ENCODE measurements at places on chromosomes 7 and 10.

GRCh38 chr7:111785076-111785475, 222.8 kb upstream of the IMMP2L start:
- no peak for DNase-seq

DNA sequence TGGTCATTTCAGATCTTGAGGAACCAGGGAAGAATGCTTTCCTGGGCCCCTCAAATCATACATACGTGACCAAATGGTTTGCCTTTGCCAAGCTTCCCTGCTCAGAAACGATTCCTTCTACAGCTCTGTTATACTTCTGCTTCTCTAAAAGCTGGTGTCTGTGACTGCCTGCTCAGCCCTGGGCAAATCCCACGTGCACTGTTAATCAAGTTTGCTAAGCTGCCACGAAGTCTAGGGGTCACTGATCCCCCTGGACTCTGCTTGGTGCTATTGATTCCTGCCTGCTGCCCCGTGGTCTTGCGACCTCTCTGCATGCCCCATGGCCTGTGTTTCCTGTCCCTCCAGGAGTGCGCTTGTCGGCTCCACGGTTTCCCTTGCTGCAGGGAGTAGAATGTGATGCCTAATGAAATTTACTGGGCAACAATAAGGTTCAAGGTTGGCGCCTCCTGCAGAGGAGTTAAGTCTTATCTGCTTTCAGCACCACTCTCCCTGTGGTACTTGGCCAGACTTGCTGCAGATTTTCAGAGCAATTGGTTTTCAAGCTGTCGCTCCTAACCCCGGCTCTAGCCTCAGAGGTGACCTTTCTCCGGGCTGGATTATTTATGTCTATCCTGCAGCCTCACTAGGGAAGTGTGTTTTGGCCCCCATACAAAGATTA, 201.6 kb upstream of the FZD8 start:
- no peak for DNase-seq

DNA sequence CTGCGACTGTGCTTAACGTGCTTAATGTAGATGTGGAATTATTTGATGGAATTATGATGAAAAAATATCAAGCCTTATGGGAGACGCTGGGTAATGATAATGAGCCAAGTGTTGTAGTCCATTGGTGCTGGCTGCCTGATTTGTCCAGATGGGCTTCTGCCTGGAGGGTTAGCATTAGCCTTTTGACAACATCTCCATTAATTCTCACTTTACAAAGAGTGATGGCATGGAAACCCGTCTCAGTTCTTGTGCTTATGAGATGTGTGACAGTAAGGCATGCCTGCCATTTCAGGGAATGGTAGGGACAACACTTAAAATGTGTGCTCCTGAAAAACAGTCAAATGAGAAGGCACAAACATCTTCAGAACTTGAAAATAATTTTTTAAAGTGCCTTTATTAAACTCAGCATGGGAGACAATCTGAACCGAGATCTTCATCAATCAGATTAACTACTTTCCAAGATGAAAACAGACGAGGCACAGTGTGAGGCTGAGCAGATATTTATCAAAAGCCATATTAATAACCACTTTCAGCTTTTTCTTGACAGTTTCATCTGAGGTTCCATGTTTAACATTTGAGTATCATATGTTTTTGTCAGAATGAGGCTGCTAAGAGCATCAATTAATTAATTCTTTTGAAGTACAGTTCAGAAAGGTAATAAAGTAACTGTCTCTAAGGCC, 473.1 kb downstream of the NXPH1 start:
- DNase-seq = no peak

DNA sequence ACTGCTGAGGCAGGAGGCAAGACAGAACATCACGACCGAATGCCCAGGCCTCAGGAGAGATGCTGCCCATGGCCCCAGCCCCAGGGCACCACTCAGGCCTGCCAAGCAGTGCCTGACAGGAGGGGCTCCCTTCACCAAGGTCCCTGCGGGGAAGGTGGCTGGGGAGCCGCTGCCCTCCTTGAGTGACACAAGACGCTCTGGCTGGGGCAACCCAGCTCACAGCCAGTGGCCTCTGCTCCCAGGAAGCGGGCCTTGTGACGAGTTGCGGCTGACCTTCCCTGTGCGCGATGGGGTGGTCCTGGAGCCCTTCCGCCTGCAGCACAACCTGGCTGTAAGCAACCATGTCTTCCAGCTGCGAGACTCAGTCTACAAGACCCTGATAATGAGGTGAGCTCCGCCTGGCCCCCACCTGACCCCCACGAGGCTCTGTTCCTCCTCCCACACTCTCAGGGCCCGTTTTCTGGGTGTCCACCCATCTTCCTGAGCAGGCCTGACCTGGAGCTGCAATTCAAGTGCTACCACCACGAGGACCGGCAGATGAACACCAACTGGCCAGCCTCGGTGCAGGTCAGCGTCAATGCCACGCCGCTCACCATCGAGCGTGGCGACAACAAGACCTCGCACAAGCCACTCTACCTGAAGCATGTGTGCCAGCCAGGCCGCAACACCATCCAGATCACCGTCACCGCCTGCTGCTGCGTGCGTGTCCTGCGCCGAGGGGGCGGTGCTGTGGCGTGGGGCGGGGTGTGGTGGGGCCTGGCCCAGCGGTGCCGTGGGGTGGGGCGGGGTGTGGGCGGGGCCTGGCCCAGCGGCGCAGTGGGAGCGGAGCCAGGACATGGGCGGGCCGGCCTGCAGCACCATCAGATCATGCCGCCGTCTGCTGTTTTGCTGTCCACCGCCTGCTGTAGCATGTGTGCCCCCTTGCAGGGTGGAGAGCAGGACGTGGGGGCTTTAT, 12.8 kb downstream of the ZMIZ2 start:
- DNase-seq = no peak

GRCh38 chr10:74432841-74433594, 282.0 kb downstream of the ADK start:
- DNase-seq = no peak

DNA sequence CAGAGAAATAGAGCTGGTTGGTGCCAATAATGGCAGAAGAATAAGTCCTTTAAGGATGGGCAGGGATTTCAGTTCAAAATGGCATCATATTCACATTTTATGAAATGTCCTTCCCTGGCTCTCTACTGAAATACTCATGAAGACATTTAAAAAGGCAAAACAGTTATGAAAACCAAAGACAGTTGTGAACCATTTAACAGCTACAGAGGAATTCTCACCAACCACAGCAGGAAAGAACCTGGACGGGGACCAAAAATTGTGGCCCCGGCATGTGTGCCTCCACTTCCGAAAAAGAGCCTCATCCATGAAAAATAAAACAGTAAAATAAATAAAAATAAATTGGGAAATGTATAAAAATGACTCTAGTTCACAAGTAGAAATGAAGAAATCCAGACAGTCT, 539.5 kb downstream of the SUGCT start:
- DNase-seq = no peak

DNA sequence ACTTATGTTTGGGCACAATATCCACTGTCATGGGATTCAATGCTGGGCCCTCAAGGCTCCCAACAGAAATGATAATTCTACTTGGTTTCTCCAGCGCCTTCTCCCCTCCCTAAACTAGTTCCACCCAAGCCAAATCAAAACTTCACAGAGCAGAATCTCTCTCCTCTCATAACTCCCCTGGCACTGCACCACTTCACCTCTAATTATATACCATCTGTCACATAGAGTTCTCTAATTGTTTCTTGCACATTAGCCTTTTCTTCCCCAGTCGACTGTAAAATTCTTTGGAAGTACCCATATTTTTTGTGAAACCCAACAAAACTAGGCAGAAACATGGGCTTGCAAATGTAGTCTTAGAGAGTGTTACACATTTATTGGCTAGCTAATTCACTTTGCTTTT, 8.1 kb downstream of the SGMS1 start:
- DNase-seq = no peak

DNA sequence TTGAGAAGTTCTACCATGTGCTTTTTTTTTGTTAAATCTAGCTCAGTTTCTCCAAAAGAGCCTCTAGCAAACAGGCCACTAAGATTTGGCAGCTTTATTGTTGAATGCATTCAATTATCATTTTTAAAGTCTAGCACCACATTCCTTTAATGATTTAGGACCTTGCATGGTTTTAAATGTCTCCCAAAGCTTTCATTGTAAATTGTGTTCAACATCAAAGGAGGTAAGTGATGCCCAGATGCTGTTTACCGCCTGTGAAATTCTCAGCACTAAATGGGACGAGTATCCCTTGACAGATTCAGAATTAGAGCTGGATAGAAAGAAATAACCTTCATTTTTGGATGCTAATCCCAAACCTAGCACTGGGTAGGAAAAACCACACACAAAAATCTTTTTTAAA, 112.1 kb upstream of the FAM204A start:
- no peak for DNase-seq

DNA sequence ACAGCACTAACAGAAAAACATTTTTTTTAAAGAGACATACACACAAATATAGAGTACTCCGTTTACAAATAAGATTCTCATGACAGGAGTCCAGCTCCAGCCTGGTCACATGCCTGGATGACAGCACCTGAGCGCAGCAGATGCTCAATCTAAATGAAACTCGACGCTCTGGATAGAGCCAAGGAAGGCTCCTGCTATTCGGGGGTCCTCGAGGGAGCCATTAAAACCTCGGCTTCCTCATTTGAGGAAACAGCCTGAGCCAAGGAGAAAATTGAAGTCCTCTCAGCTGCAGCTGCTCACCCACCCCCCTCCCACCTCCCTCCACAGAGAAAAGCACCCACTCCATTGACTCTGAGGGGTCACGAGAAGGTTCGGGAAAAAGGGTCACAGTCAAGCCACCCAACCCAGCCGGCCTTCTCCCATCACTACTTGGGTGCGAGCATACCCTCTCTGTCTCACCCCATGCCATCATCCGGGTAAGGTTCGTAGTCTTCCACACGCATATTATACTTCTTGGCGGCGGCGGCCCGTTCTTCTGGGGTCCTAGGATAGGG, 673 bp downstream of the NDUFB8 start:
- DNase-seq = no peak

DNA sequence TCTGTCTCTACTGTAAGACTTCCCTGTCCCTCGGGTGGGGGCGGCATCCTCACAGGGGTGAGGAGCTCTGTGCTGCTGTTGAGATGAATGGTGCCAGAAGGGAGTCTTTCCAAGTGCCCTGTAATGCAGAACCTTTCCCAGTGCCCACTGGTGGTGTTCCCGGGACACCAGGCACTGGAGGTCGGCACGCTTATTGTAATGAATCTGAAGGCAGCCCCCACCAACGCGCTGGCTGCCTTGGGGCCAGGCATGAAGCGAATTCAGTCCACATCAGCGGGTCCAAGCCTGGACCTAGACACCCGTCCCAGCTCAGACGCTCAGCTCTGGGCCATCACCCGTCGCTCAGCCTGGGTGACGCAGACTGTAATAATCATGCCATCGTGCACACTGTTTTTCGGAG, 592.9 kb downstream of the DNAJB6 start:
- DNase-seq = no peak

DNA sequence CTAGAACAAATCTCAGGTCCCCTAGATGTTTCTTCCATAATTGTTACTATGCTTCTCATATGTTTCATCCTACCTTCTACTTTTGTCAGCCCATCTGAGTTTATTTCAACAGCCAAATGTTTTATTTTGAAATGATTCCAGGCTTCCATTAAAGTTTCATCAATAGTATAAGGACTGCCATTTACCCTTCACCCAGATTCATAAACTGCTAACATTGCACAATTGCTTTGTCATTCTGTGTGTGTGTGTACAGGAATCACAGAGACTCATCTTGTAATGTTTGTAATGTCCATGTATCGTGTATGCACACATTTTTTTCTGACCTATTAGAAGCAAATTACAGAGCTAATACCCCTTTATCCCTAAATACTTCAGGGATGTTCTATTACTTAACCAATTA, 25.5 kb downstream of the MMRN2 start:
- DNase-seq = no peak

DNA sequence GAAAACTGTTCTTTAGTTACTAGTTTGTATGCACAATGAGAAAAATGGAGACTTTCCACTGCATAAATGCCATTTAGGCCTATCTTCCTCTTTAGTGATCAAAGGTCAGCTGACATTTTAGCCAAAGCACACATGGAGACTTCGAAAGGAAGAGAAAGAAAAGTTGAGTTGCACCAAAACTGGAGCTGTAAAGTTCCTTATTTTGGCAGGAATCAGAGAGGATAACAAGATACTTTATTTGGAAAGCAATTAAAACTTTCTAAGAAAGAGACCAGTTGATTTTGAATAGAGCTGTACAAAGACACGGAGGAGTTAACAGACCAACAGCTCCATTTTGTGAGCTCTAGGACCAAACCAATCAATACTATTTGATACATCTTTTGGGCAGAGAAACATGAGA, 14.2 kb downstream of the ENTPD7 start:
- DNase-seq = no peak
